ENCODE measurements at places on chromosomes 4 and X.

- no peak for DNase-seq
Measured at GRCh38 chrX:30751497-30751896, 98.3 kb downstream of the GK start.

DNA sequence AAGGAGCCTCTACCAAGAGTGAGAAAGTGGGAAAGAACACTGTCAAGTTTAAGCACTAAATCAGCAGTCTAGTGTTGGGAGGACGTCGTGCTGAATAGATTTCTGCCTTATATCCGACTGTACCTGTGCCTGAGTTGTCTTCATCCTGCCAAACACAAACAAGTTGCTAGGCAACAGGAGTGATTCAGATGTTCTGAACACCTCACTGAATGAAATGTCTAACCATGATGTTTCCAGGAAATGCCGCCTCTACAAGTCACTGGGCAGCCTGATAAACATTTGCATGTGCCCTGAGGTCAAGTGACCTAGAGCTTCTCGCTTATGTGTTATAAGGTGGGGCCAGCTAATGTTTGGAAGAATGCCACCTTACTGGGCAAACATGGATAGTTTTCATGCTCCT lies 37.9 kb downstream of the SGMS2 start:
- peak; percentile 16 for DNase-seq

DNA sequence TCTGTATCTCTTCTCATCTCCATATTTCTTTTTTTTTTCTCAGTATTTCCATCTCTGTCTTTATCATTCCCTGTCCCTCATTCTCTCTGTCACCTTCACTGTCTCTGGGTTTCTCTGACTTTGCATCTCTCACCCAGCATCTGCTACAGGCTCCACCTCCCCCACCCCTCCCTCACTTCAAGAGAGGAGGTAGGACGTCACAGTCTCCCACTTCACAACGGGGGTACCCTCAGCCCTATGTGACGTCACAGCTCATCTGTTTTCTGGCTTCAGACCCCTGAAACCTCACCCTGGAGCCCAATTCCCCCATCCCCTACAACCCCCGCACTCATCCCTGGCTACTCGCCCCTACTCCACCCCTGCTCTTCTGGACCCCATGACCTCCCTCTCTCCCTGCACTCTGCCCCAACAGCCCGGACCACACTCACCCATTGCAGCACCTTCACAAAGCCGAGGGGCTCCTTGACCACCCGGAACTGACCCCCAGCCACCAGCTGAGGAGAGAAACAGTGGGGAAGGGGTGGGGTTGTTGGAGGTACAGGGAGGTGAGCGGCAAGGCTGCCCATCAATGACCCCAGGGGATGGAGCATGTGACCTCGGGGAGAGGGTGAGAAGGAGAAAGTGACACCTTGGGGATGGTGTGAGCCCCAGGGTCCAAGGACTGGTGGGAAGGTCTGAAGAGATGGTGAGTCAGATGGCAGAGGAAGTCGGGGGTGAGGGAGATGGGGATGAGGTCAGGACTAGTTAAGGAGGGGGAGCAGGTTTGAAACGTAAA lies 1.3 kb downstream of the SYP start:
- DNase-seq = no peak

DNA sequence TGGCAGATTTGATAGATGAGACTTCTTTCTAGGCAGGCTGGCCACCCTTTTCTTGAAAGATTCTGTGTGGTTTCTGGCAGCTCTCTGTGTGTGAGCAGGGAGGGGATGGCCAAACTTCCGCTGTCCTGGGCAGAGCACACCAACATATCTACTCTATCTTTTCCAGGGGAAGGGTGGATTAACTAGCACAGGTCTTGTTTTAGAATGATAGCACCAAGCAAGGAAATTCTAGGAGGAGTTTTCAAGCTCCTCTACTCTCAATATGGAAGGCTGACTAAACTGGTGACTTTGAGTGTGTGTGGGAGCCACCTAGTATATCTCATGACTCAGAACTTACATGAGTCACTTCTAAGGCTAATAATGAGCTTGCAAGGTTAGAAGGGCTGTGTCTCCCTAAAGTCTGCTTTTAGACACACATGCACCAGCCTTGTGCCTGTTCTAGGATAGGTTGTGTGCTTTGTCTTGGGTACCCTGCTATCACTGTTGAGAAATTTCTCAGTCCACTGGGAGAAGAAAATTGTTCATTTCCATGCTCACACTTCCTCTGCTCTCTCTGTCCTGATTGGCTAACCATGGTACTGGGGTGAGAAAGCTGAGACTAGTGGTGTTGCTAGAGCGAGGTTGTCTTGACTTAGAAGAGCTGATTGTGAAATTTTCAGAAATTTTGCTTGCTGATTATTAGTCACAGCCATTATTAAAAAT lies 72.9 kb downstream of the YIPF6 start:
- DNase-seq = no peak

- peak; percentile 75 for DNase-seq
Measured at GRCh38 chrX:10098270-10098713, 58.5 kb upstream of the CLCN4 start.

DNA sequence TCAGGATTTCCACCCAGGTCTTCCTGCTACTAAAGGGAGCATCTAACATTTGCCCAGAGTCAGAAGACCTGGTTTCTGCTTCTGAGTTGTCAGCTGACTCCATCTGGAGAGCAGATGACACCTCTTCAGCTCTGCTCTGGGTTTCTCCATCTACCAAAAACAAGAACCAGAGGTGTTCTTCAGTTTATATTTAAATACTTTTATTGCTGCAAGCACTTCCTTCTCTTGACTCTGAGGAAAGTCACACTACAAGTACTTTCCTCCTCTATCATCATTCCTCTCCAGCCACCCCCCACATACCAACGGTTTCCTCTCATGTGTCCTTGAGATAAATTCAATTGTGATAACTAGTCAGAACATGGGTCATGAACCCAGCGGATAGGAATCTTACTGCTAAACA lies 88.4 kb downstream of the PPP3CA start:
- no peak for DNase-seq

All from CD4-positive, alpha-beta T cell treated with Interferon alpha-2 for 1 hour (primary cell).